ENCODE measurements at places on chromosomes 11 and 22.
A peak's percentile ranks its signal among the peaks of the same experiment; 100 is the strongest.

DNA sequence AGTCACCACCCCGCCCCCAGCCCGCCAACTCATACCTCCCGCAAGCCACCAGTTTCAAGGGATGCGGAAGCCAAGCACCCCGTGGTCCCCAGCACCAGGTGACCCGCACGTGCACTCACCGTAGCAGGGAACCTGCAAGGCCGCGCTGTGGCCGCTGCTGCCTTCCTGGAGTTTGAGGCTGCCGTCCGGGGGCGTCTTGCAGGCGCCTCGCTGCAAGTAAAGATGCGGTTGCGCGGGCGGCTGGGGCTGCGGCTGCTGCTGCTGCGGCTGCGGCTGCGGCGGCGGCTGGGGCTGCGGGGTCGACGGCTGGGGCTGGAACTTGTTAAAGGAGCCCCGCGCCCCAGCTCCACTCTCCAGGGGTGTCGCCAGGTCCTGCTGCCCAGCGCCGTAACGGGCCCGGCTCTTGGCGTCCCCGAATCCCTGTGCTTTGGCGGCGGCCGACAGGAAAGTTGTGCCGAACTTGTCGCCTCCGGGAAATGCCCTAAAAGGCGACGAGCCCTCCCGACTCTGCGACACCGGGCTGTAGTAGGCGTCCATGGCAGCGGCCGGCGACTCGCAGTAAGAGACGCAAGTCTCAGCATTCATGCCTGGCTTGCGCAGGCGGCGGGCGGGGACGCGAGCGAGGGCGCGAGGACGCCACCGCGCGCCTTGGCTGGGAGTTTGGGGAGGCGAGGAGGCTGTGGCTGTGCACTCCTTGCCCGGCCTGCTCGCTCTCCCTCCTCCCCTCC lies at the start of gene ALX4:
Gene ALX4 (minus strand): TSS at position 662 of the 728 bp plus-strand sequence. CDS start 77 bp downstream, at position 585.
- peak; percentile 23 for DNase-seq

DNA sequence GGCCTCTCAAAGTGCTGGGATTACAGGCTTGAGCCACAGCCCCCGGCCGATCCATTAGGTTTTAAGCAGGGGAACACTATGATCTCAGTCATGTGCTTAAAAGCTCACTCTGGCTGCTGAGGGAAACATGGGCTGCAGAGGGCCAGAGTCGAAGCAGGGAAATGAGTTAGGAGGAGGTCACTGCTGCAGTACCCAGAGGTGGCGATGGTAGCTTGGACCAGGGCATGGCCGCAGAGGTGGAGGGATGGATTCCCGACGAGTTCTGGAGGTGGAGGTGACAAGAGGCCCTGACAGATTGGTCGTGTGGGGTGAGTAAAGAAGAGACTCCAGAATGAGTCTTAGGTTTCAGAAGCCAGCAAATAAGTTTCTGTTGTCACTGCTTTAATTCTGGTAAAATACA lies 54.4 kb upstream of the INCENP start:
- DNase-seq: no peak

- peak; percentile 100 for DNase-seq
Measured at GRCh38 chr11:64241491-64242374, 838 bp downstream of the FKBP2 start.

- DNase-seq: peak; percentile 20
Measured at GRCh38 chr11:32435511-32435941, at the start of gene WT1. Gene WT1 (minus strand): TSS chr11:32435539.

GRCh38 chr11:92839450-92839849 lies 130.0 kb upstream of the MTNR1B start:
- DNase-seq: no peak

- no peak for DNase-seq
Measured at GRCh38 chr11:24383137-24383536, 113.7 kb upstream of the LUZP2 start.

GRCh38 chr11:66745356-66746235 lies 16.6 kb upstream of the SPTBN2 start:
- peak; percentile 58 for DNase-seq

DNA sequence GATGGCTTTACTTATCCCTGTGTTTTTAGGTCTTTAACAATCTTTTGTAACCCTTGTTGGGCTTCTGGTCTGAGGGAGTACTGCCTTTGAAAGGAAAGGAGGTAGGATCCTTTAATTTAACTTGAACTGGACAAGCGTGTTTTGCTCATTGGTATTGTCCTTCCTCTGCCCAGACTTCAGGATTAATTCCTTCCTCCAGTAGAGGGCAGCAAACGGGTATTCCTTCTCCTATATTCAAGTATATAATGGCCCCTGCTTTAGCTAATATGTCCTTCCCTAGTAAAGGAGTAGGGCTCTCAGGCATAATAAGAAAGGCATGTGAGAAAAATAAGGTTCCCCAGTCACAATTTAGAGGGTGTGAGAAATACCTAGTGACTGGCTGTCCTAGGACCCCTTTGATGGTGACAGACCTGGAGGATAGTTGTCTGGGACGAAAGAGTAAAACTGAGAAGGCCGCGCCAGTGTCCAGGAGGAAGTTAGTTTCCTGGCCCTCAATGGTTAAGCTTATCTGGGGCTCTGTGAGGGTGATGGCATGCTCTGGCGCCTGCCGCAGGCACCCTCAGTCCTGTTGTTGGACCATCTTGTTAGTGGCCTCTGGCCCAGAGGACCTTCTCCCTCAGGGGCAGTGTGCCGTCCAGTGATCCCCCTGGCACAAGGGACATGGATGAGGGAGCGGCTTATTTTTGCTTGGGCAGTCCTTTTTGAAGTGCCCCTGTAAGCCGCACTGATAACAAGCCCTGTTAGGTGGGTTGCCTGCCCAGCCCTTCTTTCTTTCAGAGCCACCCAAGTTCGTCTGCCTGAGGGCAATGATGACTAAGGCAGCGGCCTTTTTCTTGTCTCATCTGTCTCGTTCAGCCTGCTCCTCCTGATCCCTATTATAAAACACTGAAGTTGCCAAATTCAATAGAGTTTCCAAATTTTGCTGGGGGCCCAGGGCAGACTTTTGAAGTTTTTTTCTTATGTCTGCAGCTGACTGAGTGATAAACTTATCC lies 51.8 kb downstream of the C11orf71 start:
- DNase-seq: peak; percentile 30

DNA sequence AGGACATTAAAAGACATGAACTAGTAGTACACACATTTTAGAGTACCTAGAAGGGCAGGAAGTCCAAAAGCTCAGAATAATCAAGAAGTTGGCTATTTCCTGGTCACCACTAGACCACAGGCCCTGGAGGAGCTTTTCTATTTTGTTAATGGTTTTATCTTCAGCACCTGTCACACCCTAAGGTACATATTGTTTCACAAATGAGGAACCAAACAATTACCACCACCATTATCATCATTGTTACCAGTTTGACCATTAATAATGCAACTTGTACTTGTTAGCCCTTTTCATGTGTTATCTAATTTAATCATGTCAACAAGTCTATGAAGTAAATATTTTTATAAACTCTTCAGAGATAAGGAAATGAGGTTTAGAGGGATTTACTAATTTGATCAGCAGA lies 4.9 kb downstream of the MRPL48 start:
- DNase-seq: no peak

Measured in stimulated activated CD4-positive, alpha-beta T cell treated with anti-CD3 and anti-CD28 coated beads, Interleukin-2, amount 100 ng/mL, for 24 hours (primary cell).